Bladder microvascular endothelial cell (primary cell): ENCODE measurements at places on chromosomes 16 and 17. TPM values are rescaled to one million over a fixed set of nuclear protein-coding genes. Genes with fewer than 3 reads are reported as not detected.

DHX58 gene
- total RNA-seq: 10.2 and 10.4 TPM in 2 replicates

STUB1 gene
- total RNA-seq: 111 TPM in 2 replicates

DCTPP1 gene
- total RNA-seq: 29.2 and 37.9 TPM in 2 replicates

TTLL6 gene
- total RNA-seq: 0.06 TPM in 1 of 2 replicates, not detected in the other

GDE1 gene
- 34.0 and 36.7 TPM in 2 replicates for total RNA-seq
